ENCODE measurements at places on chromosomes 3 and 15. TPM values are rescaled to one million over a fixed set of nuclear protein-coding genes. Genes with fewer than 3 reads are reported as not detected.
A peak's percentile ranks its signal among the peaks of the same experiment; 100 is the strongest.

DNA sequence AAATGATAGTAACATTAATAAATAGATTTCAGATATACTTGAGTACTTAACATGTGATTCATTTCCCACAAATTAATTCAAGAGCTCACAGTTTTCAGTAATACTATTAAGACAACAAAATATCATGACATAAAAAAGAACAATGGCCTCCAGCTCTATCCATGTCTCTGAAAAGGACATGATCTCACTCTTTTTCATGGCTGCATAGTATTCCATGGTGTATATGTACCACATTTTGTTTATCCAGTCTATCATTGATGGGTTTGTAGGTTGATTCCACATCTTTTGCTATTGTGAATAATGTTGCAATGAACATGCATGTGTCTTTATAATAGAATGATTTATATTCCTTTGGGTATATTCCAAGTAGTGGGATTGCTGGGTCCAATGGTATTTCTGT, 1012.8 kb upstream of the ALCAM start:
- no peak for DNase-seq

GATM gene
- 5.6 TPM for total RNA-seq

CCDC39 gene
- not detected for total RNA-seq

GRCh38 chr3:44065311-44066094, 176.2 kb upstream of the TOPAZ1 start:
- DNase-seq, result no peak

DNA sequence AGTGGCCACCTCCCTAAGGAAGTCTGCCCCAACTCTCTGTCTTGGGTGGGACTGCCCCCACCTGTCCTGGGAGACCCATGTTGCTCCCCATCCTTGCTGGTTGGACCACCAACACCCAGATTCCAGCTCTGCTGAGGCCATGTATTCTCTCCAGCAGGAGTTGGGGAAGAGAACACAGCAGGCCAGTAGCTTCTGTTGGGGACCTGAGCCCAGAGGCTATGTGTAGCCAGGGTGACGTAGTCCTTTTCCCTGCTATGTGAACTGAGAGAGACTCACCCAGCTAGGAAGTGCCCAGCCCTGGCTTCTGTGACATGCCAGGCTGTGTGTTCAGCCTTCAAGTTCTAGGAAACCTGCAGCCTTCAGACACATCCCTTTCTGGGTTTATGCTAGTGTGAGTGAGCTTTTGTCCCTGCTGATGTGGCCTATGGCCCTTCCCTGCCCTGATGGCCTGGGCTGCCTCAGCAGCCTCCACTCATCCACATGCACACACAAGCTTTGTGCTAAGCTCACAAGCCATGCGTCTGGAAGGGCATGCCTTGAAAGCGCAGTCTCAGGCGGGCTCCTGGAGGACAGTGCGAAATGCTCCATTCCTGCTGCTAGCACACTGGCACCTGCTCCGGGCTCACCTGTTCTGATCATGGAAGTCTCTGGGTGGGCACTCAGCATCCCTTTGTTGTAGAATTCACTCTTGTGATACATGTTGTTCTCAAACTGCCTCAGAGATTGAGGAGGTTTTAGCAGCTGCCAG, 42.6 kb downstream of the KY start:
- DNase-seq, result no peak

- no peak for DNase-seq
These were observed 1.6 kb upstream of the SEC61A1 start for GRCh38 chr3:128050597-128050996.

- no peak for DNase-seq
These were observed 33.5 kb downstream of the ALS2CL start for GRCh38 chr3:46660003-46660402.

PPP1R14D gene
- total RNA-seq, result not detected

DNA sequence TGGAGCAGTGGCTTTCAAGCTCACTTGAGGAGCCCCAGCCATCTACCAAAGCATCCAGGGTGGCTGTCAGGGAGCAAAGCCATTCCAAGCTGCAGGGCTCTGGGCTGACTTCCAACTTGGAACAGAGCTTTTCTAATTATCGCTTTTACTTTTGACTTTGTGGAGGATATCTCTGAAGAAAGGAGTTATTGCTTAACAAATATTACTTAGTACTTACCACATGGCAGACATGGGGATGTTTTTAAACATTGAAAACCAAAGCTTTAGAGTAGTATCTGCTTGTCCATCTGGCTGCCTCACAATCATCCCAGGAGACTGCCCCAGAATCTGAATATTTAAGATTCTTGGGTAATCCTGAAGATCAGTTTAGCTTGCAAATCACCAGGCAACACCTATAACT, 8.9 kb downstream of the TAGLN3 start:
- DNase-seq, result no peak

GRCh38 chr3:113070681-113071113, 79.9 kb downstream of the GTPBP8 start:
- DNase-seq, result no peak

GRCh38 chr3:12662593-12663400, 1.1 kb downstream of the RAF1 start:
- DNase-seq, result peak; percentile 45

DNA sequence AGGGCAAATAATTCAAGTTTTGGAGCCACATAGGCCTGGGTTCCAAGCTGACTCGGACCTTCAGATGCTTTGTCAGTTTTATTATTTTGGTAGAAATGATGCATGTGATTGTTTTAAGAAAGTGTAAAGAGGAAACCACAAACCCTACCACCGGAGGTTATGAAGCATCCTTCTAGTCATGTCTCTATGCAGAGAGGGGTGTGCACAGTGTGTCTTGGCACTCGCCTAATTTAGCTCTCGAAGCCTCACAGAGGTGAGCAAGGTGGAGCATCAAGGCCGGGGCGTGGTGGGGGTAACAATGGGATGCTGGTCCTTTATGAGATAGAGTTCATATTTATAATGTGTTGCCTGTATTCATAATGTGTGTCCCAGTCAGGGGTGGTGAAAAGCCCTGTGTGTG, 63.7 kb upstream of the SMAD6 start:
- peak; percentile 42 for DNase-seq

- DNase-seq, result no peak
These were observed 442.4 kb upstream of the BCHE start for GRCh38 chr3:166279636-166280035.

GRCh38 chr3:58317811-58318210, 11.5 kb downstream of the HTD2 start:
- DNase-seq, result no peak

DNA sequence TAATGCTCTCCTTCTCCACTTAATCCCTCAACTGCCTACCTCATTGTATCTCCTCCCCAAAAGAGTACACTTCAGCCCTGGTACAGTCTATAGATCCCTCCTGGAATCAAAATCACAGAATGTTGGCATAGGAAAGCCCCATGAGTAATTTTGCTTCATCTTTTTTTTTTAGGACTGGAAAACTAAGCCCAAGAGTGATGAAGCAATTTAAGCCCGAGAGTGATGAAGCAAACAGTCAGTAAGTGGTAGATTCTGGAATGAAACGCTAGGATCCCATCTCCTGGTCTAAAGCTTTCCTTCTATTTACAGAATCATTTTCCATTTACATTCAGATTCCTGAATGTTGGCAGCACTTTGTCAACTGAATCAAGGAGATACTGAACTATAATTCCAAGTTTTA, 29.8 kb upstream of the PLAAT1 start:
- no peak for DNase-seq

DNA sequence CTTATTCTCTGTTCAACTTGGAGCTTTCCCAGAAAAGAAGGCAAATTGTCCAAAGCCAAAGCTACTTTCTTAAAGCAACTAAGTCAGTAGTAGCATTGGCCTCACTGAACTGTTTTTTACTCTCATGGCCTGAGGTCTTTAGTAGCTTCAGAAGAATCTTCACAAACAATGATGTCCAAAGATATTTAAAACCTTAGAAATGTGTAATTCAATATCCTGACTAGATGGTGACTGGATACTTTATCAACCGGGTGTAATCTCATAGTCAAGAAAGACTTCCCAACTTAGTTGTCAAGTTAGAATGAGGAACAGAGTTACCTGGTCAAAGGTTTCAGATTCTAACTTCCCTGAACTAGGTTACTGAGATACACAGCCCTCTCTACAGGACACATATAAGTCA, 226.3 kb upstream of the ARHGEF26 start:
- DNase-seq, result no peak

DNA sequence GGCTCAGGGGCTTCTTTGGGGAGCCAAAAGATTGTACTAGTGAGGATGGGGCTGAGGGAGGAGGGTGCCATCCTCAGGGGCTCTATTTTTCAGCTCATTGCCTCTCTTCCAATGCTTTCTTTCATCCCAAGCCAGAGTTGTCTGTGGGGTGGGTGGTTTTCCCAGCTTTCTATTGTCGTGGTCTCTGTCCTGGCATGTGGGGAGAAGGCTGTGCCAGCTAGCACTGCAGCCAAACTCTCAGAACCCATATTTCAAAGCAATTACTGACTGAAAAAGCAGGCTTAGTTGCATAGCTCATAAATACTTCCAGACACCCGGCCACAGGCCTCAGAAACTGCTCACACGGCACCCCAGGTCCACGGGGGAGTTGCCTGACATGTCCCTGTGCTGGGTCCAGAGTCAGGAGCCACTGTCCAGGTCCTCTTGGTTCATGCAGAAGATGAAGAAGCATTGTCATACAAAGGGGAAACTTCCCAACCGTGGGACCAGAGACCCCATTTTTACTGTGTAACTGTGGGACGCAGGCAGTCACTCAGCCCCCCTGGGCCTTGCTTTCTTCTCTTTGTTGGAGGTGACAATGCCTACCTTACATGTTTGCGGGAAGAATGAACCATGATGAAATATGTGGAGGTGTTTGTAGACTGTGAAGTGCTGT, 27.6 kb downstream of the FGD5 start:
- no peak for DNase-seq

GRCh38 chr3:168794427-168794826, 698.7 kb upstream of the GOLIM4 start:
- no peak for DNase-seq

DNA sequence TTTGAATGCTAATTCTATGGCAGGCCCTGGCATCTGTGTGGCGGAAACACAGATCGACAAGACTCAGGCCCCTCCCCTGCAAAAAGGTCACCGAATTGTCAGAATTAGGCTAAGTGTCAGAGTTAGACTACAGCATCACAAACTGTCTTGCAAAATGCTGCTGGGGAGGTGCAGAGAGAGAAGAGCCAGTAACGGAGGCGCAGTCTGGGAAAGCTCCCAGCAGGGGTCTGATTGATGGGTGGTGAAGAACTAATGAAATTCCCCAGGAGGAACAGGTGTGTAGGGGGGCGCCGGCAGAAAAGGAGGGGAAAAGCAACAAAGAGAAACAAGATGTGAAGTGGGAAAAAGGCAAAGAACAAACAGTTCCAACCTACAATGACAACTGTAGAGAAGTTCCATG, 72.7 kb upstream of the TAMM41 start:
- no peak for DNase-seq

DNA sequence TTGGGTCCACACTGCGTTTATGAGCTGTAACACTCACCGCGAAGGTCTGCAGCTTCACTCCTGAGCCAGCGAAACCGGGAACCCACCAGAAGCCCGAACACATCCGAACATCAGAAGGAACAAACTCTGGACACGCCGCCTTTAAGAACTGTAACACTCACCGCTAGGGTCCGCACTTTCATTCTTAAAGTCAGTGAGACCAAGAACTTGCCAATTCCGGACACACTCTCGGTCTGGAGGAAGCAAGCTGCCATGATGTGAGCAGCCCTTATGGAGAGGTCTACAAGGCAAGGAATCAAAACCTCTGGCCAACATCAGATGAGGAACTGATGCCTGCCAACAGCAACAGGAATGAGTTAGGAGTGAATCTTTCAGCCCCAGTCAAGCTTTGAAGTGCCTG, 62.9 kb downstream of the SLC28A2 start:
- DNase-seq, result peak; percentile 7

DNA sequence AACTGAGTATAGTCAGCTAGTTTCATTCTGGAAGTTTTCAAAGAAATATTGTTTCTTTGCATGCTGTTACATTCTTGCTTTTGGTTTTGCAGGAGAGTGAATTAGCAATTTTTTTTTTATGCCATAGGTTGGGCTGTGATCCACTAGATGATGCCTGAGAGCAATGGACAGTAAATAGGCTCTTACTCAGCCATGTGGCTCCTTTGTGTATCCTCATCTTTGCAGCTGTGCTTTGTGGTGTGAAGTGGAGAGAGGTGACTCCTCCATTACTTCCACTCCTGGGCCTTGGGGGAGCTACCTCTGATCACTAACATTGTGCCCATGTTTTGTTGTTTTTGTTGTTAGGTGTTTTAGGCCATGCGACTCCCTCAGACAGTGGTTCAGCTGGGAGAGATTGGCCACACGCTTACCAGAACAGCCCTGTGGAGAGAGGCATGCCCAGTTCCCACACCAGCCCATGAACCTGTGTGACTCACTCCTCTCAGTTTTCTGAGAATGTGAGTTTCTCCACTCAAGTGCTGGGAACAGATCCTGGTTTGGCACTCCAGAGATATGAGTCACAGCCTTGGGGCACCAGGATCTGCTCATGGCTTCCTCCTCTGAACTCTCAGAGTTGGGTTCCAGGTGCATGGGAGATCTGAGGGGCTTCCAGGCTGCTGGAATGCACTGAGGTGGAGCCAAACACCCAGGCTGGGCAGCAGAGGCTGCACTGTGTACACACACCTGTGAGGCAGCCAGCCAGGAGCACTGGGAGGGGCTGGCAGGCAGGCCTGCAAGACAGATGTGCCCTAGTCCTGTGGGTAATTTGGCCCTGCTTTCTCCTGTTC, 785.3 kb downstream of the ROBO2 start:
- DNase-seq, result no peak

DNA sequence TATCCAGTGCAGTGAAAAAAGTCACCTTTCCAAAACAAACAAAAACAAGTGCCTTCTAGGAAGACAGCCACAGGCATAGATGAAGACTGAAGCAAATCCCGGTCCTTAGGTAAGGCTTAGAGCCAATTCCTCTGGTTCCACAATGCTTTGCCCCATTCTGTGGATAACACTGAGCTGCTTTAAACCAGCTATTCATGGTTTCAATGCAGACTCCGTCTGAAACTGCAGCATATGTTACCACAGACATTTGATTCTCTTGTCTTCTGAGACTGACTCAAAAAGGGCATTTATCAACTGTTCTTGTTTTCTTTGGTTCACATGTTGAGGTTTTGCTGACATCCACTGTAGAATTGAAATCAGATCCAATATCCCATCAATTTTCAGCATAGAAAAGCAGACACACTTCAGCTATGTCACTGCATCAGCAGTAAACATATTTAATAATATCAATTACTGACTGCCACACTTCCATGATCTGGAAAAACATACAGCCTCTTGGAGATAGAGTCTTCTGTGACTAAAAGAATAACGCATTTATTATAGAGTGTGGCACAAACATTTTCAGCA, 659.3 kb downstream of the ROBO2 start:
- DNase-seq, result no peak

CNTN6 gene
- total RNA-seq, result not detected

FBXL22 gene
- total RNA-seq, result 0.34 TPM

- DNase-seq, result no peak
These were observed 2.2 kb downstream of the LRCH3 start for GRCh38 chr3:197793247-197793646.

MASP1 gene
- not detected for total RNA-seq

DNA sequence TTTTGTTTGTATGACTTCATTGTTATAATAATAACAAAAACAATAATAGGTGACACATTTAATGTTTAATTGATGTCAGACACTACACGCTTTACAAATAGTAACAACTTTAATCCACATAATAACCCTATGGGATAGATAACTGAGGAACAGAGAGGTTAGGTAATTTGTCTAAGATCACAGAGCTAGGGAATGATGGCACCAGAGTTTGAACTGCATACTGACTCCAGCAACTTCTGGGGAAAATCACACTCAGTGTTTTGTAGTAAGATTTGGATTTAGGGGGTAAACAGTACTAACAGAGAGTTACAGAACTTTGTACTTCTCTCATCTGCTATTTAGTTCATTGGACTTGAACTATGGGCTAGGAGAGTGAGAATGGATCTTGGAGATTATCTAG, 66.0 kb downstream of the CMSS1 start:
- no peak for DNase-seq

GRCh38 chr15:63043335-63044076, 959 bp downstream of the TPM1 start:
- DNase-seq, result peak; percentile 9

Measured in activated CD8-positive, alpha-beta T cell treated with anti-CD3 and anti-CD28 coated beads for 36 hours (primary cell).